ENCODE measurements at places on chromosomes 5 and 9.

DNA sequence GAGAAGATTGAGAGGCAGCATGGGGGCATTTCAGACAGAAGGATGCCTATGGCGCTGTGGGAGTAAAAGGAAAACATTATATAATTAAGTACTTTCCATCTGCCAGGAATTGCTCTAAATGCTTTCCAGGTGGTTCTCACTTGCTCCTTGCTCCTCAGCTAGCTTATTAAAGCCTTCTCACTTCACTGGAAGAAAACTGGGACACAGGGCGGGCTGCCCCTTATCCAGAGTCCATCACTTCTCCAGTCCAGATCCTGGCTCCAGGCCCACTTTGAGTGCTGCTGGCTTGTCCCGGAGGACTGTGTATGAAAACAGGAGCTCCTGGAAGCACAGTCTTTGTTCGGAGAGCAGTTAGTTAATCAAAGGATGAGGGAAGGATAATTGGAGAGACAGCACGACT, 409.9 kb upstream of the ADAMTS16 start:
- DNase-seq: no peak

DNA sequence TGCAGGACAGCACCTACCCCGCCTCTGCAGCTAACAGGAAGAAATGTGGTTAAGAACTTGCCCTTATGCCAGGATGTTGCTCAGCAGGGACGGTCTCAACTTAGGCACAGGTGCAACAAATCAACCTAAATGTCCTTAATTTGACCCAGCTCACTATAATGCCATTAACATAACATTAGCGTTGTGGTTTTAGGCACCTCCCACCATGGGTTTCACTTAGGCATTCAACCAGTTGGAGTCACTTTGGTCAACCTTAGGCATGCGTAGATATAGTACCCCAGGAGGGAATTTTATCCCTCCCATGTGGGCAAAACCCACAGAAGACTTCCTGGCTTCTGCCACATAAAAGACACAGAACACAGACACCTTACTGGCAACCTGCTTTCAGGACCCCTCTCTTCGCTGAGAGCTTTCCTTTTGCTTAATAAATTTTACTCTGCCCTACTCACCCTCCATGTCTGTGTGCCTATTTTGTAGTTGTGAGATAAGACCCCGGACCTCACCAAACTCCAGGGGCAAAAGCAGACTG, 8.7 kb upstream of the ERAP1 start:
- DNase-seq: peak; percentile 67

GRCh38 chr5:27315363-27316270, 277.2 kb upstream of the CDH9 start:
- no peak for DNase-seq

GRCh38 chr5:153824909-153825308, 213.8 kb downstream of the FAM114A2 start:
- no peak for DNase-seq

- DNase-seq: no peak
Measured at GRCh38 chr9:88387552-88388202, 567 bp upstream of the SPIN1 start.

DNA sequence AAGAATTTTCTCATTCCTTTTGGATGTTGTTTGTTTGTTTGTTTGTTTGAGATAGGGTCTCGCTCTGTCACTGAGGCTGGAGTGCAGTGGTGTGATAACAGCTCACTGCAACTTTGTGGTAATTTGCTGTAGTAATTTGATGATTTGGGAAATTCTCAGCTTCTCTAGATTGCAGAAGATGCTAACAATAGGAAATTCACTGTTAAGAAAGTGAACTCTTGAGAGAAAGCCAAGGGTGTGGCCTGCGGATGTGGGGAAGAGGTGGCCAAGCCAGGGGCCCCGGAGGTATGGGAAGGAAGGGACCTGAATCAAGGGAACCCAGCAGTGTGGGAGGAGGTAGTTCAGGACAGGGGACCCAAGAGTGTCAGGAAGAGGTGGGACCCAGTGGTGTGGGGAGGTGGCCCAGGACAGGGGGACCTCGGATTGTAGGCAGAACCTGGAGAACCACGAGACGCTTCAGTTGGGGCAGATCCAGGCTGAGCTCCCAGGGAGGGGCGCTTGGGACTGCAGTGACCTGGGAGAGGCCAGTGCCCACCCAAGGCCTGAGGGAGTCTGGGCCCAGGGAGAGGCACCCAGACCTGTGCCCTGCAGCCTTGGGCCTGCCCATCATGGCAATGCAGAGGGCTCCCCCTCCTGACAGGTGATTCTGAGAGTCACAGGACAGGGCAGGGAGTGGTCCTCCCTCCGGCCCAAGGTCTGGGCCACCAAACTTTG, 5.6 kb upstream of the LCN2 start:
- DNase-seq: no peak

DNA sequence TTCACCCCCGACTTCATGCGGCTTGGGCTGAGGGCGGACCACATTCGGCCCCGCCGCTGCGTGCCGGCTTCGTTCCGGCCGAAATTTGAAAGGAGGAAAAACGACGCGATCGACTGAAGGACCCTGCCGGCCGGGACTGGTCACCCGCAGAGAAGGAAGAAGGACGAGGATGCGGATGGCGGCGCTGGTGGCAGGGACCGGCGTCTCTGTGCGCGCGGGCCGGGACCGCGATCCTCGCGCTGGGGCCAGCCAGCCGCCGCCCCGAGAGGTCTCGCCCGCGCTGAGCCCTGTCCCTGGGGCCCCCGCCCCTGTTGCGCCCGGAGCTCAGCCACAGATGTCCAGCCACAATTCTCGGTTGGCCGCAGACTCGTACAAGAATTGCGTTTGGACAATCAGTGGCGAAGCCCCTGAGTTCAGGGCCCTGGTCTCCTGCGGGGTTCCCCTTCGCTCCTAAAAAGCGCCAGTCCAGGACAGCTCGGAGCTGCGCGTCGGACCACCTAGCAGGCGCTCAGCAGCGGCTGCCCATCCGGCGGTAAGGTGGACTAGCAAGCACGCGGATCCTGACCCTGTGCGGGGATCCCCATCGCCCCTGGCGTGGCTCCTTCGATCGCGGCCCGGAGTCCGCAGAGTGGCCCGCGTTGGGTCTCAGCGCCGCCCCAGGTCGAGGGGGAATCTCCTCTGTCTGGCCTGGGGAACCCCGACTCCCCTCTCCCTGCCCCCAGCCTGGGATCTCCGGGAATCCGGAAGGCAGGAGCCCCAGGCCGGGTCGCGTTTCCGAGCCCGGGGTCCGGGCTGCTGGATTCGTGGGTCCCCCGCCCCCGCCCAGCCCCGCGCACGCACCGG, 21.3 kb downstream of the URM1 start:
- no peak for DNase-seq

GRCh38 chr9:81071108-81071507, 618.2 kb downstream of the TLE1 start:
- no peak for DNase-seq

- no peak for DNase-seq
Measured at GRCh38 chr9:129242971-129243561, 65.0 kb upstream of the IER5L start.

GRCh38 chr9:82679472-82679871, 383.5 kb downstream of the RASEF start:
- no peak for DNase-seq

DNA sequence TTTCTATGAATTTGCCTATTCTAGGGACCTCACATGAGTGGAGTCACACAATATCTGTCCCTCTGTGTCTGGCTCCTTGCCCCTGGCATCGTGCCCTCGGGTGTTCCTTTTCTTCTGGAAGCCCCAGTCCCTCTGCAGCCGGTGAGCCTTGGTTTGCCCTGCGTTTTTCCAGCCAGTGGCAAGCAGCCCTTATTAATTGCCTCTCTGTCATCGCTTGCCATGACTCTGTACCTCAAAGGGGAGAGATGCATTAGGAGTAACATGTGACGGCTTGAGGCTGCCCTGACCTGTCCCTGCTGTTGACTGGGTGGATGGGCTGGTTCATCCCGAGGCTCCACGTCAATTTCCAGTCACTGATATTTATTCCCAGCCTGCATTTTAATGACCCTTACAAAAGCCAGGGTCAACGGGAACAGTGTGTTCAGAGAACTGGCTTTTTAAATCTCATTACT, 87.3 kb downstream of the CFAP90 start:
- no peak for DNase-seq

DNA sequence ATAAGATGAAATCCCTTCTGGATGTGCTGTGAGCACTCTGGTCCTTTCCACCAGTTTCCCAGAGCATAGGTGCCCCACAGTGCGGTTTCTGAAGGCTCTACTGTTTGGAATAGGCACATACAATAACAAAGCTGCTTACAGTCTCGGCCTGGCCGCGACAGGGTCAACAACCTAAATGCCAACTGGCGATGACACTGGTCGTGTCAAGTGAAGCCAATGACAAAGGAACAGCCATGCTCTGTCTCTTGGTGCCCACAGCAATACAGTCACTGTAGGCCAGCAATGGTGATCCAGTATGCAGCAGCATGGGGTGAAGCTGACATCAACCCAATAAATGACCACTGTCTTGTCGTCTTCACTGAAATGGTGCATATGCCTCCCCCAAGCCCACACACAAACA, 47.8 kb upstream of the EQTN start:
- no peak for DNase-seq

DNA sequence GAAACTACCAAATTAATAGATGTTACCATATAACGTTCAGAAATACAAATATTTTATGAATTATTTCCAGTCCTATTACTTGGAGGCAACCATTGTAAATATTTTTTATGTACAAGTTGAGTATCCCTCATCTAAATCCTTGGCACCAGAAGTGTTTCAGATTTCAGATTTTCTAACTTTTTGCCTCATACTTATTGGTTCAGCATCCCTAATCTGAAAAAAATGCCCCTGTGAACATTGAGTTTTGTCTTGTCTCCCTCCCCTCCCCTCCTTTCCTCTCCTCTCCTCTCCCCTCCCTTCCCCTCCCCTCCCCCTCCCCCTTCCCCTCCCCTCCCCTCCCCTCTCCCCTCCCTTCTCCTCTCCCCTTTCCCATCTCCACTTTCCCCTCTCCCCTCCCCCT, 40.6 kb downstream of the UBAP1 start:
- no peak for DNase-seq

DNA sequence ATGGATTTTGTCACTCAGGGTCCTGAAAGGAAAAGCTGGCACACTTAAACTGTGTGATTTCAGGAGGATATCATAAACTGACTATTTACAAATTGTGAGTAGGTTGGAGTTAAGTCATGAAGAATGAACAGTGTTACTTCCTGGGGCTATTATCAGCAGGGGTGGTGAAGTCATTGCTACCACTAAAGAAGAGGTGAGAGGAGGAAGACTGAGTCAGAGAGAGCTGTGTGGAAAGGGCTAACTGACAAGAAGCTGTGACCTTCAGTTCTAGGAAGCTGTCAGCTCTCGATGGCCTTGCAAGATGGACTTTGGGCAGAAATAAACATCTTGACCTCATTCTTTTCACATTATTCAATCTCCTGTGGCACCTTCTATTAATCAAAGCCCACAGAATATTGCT, 72.3 kb upstream of the STARD4 start:
- DNase-seq: no peak

- no peak for DNase-seq
Measured at GRCh38 chr5:78554670-78555069, 93.9 kb downstream of the LHFPL2 start.

GRCh38 chr5:68730220-68730978, 363.4 kb upstream of the SLC30A5 start:
- no peak for DNase-seq

DNA sequence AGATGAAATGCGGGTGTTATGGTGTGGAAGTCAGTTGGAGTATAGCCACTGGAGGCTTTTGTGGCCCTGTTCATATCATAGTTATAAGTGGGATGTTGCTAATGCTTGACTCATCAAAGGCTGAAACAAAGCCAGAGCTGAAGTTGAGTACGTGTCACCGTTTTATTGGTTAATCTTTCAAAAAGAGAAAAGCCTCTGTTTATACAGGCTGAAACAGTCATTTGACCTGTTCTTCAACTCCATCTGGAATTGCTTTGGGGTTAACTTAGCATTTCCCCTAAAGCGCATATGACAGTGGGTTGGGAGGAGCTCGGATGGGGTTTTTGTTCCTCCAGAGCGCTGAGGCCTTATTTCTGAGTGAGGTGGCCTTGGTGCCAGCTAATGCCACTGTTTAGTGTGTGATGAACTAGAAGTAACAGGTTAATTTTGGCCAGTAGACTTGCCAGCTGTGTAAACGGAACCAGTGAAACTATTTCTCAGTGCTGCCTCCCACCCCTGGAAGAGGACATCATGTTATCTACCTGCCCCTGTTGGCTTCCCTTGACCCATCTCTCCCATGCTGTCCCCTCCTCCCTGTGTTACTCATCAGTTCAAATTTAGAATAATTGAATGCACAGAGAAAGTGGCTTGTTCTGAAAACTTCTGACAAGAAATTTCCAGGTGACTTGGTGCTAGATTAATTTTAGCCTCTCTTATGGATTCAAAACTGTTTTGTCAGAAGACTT, 34.2 kb downstream of the MTAP start:
- DNase-seq: no peak

DNA sequence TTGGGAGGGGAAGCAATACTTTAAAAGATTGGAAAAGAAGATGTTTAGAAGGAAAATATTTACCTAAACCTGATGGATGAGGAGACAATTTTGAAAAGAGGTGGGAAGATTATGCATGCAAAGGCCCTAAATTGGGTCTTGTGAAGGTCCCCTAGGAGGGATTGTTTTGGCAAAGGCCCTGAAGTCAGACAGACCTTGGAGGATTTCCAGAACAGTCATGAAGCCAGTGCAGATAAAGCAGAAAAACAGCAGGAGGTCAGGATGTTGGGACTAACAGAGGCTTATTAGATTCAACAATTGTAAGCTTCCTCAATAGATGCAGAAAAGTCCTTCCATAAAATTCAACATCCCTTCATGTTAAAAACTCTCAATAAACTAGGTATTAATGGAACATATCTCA, 361.0 kb upstream of the CDH6 start:
- DNase-seq: no peak

GRCh38 chr9:122206118-122207046, 22.4 kb downstream of the LHX6 start:
- no peak for DNase-seq

- no peak for DNase-seq
Measured at GRCh38 chr9:120214332-120214731, 365.6 kb downstream of the CDK5RAP2 start.

GRCh38 chr9:85971731-85972130, 30.8 kb downstream of the NAA35 start:
- DNase-seq: no peak

- DNase-seq: no peak
Measured at GRCh38 chr9:109908459-109909390, 128.7 kb downstream of the PALM2AKAP2 start.

GRCh38 chr9:100479820-100480219, 6.9 kb downstream of the TMEFF1 start:
- no peak for DNase-seq

- peak; percentile 62 for DNase-seq
Measured at GRCh38 chr9:5582835-5583195, 46.1 kb upstream of the RIC1 start.

GRCh38 chr5:148583421-148583965, 70.8 kb downstream of the HTR4 start:
- DNase-seq: no peak

GRCh38 chr9:72687331-72687730, 165.9 kb downstream of the TMC1 start:
- DNase-seq: no peak

- no peak for DNase-seq
Measured at GRCh38 chr5:6108540-6108848, 269.9 kb downstream of the MED10 start.
